ENCODE measurements at places on chromosomes 3 and 15.

DNA sequence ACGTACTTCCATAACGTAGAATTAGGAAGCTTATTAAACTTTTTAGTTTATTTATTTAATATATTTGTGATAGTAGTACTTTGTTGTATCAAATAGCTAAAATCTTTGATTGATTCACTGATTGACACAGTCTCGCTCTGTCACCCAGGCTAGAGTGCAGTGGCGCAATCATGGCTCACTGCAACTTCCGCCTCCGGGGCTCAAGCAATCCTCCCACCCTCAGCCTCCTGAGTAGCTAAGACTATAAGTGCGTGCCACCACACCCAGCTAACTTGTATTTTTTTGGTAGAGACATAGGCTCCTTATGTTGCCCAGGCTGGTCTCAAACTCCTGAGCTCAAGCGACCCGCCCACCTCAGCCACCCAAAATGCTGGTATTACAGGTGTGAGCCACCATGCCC is 5.7 kb downstream of the APH1B start:
- DNase-seq = no peak

GRCh38 chr3:140344601-140345205 is 333.2 kb upstream of the TRIM42 start:
- no peak for DNase-seq

DNA sequence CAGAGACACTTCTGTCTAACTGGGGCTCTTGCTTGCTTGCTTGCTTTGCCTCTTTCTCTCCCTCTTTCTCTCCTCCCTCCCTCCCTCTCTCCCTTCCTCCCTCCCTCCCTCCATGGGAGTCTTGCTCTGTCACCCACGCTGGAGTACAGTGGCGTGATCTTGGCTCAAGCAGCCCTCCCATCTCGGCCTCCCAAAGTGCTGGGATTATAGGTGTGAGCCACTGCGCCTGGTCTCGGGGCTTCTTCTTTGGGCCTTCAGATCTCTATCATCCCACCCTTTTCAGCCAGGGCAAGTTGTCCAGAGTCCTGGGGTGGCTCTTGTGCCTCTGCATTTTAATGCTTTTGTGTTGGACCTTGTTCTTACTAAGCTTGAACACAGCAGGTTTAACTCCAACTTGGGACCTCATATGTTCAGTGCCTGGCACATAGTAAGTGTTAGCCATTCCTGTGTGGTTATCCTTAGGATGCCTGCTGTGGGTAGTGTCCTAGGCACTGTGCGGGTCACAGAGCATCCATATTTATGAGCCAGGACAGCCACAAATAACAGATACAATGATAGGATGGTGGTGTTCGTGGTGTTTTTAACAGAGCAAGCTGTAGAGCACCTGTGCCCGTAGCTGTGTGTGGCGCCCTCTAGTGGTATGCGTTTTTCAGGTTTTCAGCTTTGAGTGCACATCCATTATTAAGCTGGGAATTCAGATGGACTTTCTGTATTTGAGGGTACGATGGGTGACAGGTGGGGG is 75.1 kb downstream of the CCK start:
- peak; percentile 35 for DNase-seq

DNA sequence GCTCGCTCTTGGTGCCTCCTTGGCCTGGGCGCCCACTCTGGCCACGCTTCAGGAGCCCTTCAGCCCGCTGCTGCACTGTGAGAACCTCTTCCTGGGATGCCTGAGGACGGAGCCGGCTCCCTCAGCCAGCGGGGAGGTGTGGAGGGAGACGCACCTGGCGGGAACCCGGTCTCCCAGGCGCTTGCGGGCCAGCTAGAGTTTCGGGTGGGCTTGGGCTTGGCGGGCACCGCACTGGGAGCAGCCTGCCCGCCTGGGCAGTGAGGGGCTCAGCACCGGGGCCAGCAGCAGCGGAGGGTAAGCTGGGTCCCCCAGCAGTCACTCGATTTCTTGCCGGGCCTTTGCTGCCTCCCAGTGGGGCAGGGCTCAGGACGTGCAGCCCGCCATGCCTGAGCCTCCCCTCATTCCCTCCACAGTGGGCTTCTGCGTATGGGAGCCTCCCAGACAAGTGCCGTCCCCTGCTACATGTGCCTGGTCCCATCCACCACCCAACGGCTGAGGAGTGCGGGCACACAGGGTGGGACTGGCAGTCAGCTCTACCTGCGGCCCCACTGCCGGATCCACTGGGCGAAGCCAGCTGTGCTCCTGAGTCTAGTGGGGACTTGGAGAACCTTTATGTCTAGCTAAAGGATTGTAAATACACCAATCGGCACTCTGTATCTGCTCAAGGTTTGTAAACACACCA is 708.7 kb downstream of the VGLL3 start:
- DNase-seq = no peak

DNA sequence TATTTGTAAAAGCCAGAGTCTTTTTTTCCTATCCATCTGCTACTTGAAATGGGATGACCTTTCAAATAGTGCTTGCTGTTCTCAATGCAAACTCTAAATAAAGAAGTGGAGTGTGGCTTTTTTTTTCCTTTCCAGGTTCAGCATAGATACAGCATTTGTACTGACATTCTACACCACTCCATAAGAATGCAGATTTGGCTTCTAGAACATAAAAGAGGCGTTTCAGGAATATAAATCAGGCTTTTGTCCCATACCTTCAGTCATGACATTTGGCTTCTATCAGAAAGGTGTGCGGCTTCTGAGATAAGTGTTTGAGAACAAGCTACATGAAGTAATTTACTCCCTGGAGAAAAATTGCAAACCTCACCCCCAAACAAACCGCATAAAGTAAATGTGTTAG is 553.1 kb downstream of the FHIT start:
- DNase-seq = no peak

All from stimulated activated CD8-positive, alpha-beta memory T cell treated with anti-CD3 and anti-CD28 coated beads, Interleukin-15, amount 100 ng/mL, for 24 hours (primary cell).